ENCODE measurements at places on chromosomes 12 and 14. TPM values are rescaled to one million over a fixed set of nuclear protein-coding genes. Genes with fewer than 3 reads are reported as not detected.

ITGB7 gene
- 0.80 TPM for total RNA-seq

FAM90A1 gene
- total RNA-seq: not detected

TGFB3 gene
- 0.74 TPM for total RNA-seq

CD4 gene
- total RNA-seq: not detected

LRRIQ1 gene
- 0.47 TPM for total RNA-seq

PLXNC1 gene
- 0.80 TPM for total RNA-seq

SMCO2 gene
- total RNA-seq: not detected

TCL1B gene
- total RNA-seq: not detected

C1R gene
- total RNA-seq: 2.5 TPM

Data from mammary microvascular endothelial cell (primary cell).